Kidney (tissue), 22 donors: ENCODE measurements at places on chromosomes 6 and 20. TPM values are rescaled to one million over a fixed set of nuclear protein-coding genes. Genes with fewer than 3 reads are reported as not detected.

DNA sequence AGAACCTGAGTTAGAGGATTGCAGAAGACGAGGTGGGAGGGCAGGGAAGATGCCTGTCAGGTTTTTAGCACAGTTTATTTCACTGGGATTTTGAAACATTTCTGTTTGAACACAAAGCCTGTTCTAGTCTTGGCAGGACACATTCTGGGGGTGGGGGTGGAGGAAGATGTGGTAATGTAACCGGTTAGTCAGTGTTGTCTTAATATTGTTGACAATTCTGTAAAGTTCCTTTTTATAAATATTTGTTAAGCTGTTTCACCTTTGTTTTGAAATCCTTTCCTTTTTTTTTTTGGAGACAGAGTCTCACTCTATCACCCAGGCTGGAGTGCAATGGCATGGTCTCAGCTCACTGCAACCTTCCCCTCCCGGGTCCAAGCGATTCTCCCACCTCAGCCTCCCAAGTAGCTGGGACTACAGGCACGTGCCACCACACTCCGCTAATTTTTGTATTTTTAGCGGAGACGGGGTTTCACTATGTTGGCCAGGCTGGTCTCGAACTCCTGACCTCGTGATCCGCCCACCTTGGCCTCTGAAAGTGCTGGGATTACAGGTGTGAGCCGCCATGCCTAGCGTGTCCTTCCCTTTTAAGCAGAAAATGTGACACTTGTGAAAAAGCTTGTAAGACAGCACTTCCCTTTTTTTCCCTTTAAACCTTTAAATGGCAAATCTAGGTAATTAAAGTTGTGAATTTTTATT is 20.2 kb downstream of the SLC9A8 start:
- H3K4me1 ChIP-seq = no peaks in the 10 kb centered on the region
- no peak overlapping the region for H3K27ac ChIP-seq
- no peaks in the 10 kb centered on the region for H3K27me3 ChIP-seq
- peaks cover 7% of the 10 kb centered on the region for H3K36me3 ChIP-seq
- no peak for DNase-seq

- no peaks in the 10 kb centered on the region for H3K36me3 ChIP-seq
- H3K4me3 ChIP-seq = no peak overlapping the region
- H3K27ac ChIP-seq = no peak overlapping the region
- no peaks in the 10 kb centered on the region for H3K4me1 ChIP-seq
- no peak for DNase-seq
These were observed 27.0 kb upstream of the MLIP start for GRCh38 chr6:54084231-54084630.

DNA sequence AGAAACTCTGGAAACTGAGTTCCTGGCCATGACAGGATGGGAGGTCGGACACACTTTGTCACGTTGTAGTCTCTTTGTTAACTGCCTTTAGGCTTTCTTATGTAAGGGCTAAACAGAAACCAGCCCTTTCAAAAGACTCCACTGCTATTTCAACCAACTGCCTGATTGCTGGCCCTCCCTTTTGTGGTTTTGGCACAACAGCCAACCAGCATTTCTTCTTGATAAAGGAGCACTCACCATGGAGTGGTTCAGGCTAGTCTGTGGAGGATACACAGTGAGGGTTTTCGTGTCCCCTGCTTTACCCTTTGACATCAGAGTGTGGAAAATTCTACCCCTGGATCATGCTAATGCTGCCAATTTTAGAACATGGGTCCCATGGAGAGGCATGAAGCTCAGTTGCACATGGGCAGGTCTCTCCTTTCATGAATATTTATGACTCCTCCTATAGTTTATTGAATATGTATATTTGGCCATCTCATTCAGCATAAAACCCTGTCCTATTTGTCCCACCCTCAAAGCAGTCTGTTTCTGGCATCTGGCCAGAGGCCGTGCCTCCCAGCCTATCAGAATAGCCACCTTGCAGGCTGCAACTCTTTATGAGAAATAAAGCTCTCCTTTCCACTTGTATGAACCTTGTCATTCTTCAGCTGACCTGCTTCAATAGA is 148.3 kb downstream of the HS3ST5 start:
- DNase-seq = no peak
- H3K27ac ChIP-seq = no peak overlapping the region
- no peaks in the 10 kb centered on the region for H3K27me3 ChIP-seq
- H3K4me3 ChIP-seq = no peak overlapping the region
- no peaks in the 10 kb centered on the region for H3K4me1 ChIP-seq

The FIG4 gene
- 17.8 TPM for total RNA-seq

The STK38 gene
- 30.4 TPM for total RNA-seq

The TRAPPC3L gene
- total RNA-seq = not detected

The SLC22A1 gene
- 2.3 TPM for total RNA-seq

DNA sequence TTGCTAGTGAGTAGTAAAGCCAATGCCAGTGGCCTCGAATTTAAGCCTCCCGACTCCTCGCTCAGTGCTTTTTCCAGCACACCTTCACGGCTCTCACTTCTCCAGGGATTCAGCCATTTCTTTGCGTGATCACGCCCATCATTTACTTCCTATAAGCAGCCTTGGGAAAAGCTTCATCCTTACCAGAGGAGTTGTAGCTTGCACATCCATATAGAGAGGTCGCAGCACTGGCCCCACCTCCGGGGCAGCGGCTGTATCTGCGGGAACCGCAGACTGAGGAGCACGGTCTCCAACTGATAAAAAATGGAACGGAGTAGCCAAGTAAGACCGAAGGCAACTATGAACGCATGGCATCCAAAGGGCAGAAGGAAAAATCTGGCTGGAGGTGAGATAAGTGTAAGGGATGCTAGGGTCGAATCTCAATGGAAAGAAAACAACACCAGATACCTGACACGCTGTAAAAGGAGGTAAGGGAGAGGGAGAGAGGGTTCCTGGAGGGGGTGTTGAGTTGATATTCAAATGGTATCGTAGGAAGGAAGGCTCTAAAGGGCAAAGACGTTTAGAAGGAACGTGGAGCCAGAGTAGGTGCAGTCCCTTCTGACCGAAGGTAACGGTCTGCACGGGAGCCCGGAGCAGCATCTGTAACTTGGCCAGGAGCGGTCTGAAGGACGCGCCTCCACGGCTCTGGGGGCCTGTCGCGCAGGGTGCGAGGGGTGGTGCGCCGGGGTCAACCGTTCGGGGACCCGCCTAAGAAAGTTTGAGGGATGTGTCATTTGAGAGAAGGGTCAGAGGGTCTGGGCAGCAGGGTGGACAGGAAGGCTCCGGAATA is 640 bp downstream of the NFS1 start:
- H3K4me1 ChIP-seq = peaks cover 2% of the 10 kb centered on the region
- H3K4me3 ChIP-seq = peak overlapping the region; percentile 98
- DNase-seq = peak; percentile 21
